ENCODE measurements at places on chromosomes 13 and 19. TPM values are rescaled to one million over a fixed set of nuclear protein-coding genes. Genes with fewer than 3 reads are reported as not detected.

The ZNF112 gene
- 2.7 TPM for total RNA-seq

The PARP4 gene
- total RNA-seq = 33.4 TPM

DNA sequence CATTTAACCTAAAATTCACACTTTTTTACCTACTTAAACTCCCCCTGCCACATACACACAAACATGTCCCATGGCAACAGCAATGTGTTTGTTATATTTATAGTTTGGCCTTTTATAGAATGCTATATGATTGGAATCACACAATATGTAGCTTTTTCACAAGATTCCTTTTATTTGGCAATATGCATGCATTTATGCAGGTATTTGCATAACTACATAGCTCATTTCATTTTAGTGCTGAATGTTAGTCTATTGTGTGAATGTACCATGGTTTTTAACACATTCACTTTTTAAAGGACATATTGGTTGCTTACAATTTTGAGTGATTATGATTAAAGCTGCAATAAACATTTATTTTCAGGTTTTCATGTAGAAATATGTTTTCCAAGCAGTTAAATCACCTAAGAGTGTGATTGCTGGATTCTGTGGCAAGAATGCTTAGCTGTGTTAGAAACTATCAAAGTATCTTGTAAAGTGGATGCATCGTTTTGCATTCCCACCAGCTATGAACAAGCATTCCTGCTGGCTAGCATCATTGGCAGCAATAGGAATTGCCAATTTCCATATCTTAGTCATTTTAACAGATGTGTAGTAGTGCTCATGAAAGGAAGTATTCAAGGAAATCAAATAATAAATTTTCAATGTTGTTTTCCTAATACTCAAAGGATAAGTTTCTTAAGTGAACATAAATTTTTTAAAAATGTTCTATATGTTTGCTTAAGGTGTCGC, 557.0 kb downstream of the SLITRK1 start:
- DNase-seq = no peak
- no peaks in the 10 kb centered on the region for H3K36me3 ChIP-seq
- H3K4me1 ChIP-seq = no peaks in the 10 kb centered on the region
- no peak overlapping the region for H3K4me3 ChIP-seq

DNA sequence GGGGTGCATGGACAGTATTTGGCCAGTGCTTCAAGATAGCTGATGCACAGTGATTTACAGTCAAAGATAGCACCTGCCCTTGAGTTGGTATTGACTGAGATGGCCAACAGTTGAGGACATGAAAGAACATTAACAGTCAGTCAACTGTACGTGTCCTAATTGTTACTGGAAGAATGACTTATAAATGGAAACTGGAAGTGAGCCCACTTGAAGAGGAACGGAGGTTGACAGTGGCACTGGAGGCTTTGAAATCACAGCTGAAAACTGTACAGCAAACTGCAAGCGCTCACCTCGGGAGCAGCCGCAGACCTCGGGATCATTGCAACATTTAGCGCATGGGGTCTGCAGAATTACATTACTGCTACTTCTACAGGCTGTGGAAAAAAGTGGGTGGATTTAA, 77.1 kb downstream of the GGACT start:
- no peak for DNase-seq
- no peak overlapping the region for H3K4me3 ChIP-seq
- no peak overlapping the region for H3K27ac ChIP-seq
- no peaks in the 10 kb centered on the region for H3K27me3 ChIP-seq
- no peaks in the 10 kb centered on the region for H3K36me3 ChIP-seq

DNA sequence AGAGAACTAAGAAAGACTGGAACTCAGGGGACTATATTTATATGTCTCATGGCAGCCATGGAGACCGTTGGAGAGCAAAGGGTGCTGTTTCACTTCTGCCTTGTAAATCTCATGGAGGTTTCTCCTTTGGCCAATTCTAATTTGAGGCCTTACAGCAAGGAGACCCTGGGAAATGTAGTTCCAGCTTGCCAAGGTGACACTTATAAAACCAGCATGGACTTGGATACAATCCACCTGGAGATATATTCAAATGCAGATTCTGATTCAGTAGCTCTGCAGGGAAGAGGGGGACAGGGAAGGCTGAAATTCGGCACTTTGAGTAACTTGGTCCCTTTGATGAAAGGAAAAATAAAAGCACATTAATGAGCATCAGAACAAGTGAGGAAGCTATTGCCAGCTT, 90.0 kb downstream of the OXGR1 start:
- H3K27ac ChIP-seq = no peak overlapping the region
- no peaks in the 10 kb centered on the region for H3K36me3 ChIP-seq
- no peaks in the 10 kb centered on the region for H3K4me1 ChIP-seq
- DNase-seq = no peak
- H3K4me3 ChIP-seq = no peak overlapping the region

GRCh38 chr19:29952177-29952576, 10.1 kb downstream of the URI1 start:
- no peaks in the 10 kb centered on the region for H3K4me1 ChIP-seq
- H3K36me3 ChIP-seq = no peaks in the 10 kb centered on the region
- no peaks in the 10 kb centered on the region for H3K27me3 ChIP-seq
- H3K4me3 ChIP-seq = no peak overlapping the region

The CYP4F22 gene
- total RNA-seq = not detected

The KLK15 gene
- not detected for total RNA-seq

The MEF2B gene
- total RNA-seq = 0.34 TPM

DNA sequence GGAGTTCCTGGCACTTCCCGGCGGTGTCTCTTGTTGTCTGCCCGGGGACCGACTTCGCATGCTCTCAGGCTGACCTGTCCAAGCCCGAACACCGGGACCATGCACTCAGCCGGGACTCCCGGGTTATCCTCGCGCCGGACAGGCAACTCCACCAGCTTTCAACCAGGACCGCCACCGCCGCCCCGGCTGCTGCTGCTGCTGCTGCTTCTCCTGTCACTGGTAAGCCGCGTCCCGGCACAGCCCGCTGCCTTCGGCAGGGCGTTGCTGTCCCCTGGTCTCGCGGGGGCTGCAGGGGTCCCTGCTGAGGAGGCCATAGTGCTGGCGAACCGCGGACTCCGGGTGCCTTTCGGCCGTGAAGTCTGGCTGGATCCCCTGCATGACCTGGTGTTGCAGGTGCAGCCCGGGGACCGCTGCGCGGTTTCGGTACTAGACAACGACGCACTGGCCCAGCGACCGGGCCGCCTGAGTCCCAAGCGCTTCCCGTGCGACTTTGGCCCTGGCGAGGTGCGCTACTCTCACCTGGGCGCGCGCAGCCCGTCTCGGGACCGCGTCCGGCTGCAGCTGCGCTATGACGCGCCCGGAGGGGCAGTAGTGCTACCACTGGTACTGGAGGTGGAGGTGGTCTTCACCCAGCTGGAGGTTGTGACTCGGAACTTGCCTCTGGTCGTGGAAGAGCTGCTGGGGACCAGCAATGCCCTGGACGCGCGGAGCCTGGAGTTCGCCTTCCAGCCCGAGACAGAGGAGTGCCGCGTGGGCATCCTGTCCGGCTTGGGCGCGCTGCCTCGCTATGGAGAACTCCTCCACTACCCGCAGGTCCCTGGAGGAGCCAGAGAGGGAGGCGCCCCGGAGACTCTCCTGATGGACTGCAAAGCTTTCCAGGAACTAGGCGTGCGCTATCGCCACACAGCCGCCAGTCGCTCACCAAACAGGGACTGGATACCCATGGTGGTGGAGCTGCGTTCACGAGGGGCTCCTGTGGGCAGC, 661 bp downstream of the FREM2 start:
- peak overlapping the region; percentile 47 for H3K4me3 ChIP-seq
- no peaks in the 10 kb centered on the region for H3K36me3 ChIP-seq
- H3K27me3 ChIP-seq = no peaks in the 10 kb centered on the region
- no peaks in the 10 kb centered on the region for H3K4me1 ChIP-seq
- no peak overlapping the region for H3K27ac ChIP-seq

Data from pancreas (tissue), 10 donors.